Ovary (tissue), 10 donors: ENCODE measurements at places on chromosomes 7 and 10. TPM values are rescaled to one million over a fixed set of nuclear protein-coding genes. Genes with fewer than 3 reads are reported as not detected.

CD36 gene
- total RNA-seq = 16.1 TPM

- no peak for DNase-seq
Observed at GRCh38 chr10:35300063-35300699, 36.1 kb upstream of the CCNY start.

GRCh38 chr10:52571018-52571417 lies 201.6 kb downstream of the MBL2 start:
- DNase-seq = no peak

GRCh38 chr10:30503700-30504266 lies 69.8 kb downstream of the MAP3K8 start:
- DNase-seq = no peak

GRCh38 chr10:113178771-113179170 lies 228.7 kb downstream of the TCF7L2 start:
- DNase-seq = no peak

PNLIPRP2 gene
- 0.23 TPM for total RNA-seq

DNA sequence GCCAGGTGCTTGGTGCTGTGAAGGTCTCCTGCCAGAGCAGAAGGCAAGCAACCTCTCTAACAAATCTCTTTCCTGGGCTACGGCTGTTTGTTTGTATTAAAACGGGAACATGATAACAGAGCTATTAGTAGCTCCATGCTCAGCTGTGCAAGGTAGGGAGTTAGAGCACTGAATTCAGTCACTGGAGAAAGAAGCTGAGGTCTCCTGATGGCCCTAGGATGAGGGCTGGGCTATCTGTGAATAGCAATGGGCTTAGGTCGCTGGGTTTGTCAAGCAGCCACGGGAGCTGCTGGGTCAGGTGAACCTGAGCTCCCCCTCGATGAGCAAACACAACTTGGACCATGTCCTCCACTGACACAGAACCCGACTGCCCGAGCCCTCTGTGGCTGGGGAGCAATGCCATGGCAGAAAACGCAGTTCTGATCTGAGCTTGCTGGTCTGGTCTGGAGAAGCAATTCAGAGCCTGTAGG lies 24.4 kb downstream of the TACC2 start:
- DNase-seq = no peak

ETV1 gene
- total RNA-seq = 3.4 TPM

TMEM184A gene
- total RNA-seq = 1.5 TPM

DNA sequence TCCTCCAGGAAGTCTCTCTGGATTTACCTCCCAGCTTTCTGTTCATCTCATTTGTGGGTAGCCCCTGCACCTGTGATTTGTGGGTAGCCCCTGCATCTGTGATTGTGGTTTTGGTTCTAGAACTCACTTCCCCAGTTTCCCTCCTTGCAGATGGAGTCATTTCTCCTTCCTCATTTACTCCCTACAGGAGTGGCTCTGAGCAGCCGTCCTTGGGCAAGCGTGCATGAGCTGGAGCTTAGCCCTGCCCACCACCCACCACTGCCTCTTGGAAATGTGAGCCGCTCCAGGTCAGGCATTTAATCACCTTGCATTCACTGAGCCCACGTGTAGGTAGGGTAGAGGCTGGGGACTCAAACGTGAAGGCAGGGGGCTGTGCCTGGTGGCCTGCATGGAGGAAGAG lies 8.2 kb downstream of the COL26A1 start:
- DNase-seq = no peak

DNA sequence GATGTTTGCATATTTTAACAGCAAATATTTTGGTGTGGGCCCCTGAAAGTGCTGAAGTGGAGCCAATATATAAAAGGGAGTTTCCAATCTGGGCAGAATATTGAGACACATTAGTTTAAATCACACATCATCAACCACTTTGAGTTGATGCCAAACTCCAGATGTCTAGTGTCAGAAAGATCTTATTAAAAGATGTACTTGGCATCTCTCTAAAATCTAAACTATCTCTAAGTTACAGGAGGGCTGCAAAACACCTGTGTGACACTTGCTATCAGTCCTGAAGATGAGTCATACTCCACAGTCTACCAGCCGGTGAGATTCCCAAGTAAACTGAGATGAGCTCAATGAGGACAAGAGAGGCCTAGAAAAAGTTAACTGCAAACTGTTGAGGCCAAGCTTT lies 11.4 kb downstream of the JAZF1 start:
- no peak for DNase-seq

- no peak for DNase-seq
Observed at GRCh38 chr7:137932881-137933269, 69.0 kb downstream of the CREB3L2 start.

DNA sequence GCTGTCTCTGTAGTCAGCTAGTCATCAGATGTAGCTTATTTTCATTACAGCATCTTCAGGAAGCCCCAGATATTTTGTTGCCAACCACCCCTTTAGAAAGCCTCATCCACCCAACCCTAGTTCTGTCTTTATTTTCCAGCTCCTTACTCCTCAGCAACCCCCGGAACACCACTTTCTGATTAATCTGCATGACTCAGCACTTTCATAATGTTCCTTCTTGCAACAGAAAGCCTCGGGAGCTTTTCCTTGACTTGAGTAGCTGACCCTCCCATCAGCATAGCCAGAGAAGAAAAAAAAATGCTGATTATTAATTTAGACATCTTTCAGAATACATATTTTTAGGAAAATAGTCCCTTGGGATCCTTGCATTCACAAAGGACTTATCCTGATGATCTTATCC lies 244.0 kb upstream of the CXCL12 start:
- no peak for DNase-seq

GRCh38 chr10:128577958-128578750 lies 451.9 kb upstream of the MKI67 start:
- no peak for DNase-seq

- no peak for DNase-seq
Observed at GRCh38 chr7:22696541-22697228, 30.3 kb upstream of the IL6 start.

DNA sequence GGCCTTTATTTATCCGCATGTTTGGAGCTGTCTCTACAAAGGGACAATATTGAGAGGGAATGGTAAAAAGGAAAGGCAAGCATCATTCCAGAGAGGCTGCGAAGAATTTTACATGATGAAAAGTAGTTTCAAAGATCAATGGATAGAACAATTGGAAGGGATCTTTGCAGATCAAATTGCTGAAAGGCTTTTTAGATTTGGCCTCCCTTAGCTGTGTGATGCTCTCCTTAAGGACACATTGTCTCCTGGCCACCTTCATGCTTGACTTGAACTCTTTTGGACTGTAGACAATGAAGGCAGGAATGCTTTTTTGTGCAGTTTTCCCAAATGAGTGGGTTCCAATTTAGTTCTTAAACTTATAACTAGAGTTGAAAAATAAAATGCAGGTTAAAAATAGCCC lies 344.7 kb downstream of the ARL4A start:
- no peak for DNase-seq

NUP42 gene
- 22.8 TPM for total RNA-seq

ARF5 gene
- 97.3 TPM for total RNA-seq

OGDHL gene
- 3.3 TPM for total RNA-seq

ZRANB1 gene
- total RNA-seq = 27.5 TPM

DNA sequence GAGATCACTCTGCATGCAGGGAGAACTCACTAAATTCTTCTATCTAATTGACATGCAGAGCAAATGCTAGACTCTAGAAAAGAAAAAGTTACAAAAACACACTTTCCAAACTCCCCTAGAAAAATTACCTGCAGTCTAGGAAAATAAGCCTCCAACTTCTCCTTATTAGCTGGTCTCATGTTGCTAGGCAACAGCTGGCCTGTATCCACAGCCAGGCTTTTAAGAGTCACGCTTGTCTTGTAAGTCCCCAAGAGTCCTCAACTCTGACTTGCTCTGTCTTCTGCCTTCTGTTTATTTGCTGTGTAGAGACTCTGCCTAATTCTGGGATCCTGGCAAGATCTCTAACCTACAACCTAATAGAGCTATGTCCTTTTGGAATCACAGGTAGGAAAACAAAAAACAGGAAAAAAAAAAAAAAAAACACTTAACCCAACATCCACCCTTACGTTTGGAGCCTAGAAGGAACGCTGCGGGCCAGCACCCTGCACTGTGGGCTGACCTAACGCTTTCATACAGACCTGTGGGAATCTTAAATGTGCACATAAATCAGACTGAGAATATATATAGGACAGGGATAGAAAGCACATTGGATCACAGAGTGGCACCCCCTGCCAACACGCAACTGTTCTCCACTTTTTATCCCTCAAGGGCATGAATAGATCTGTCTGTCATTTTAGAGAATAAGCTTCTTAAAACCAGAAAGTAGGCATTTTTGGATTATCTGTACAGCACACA lies 117.0 kb upstream of the PTPRZ1 start:
- DNase-seq = no peak

GRCh38 chr7:32037650-32038198 lies 32.5 kb downstream of the PDE1C start:
- DNase-seq = no peak

GRCh38 chr10:88168171-88169036 lies 305.0 kb downstream of the PTEN start:
- no peak for DNase-seq

AGR3 gene
- total RNA-seq = 4.5 TPM

- no peak for DNase-seq
Observed at GRCh38 chr10:101571271-101571925, 16.7 kb downstream of the POLL start.

BET1 gene
- 27.9 TPM for total RNA-seq

DNA sequence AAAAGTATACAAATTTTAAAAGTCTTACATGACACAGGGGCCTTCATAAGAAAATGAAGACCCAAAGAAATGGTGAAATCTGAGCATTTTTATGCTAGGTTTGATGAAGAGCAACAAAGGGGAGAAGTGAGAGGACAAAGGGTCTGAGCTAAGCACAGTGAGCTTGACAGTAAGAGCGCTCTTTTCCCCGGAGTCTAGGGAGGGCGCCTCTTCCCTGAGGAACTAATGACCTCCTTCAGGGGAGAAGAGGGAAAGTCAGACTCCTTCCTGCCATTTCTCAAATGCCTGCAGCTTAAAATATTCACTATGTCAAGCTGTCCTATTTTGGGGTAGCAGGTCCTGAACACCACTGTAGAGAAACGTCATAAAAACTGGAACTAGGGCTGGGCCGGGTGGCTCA lies 18.1 kb upstream of the PAXIP1 start:
- DNase-seq = no peak

CYP26C1 gene
- not detected for total RNA-seq

DOCK4 gene
- total RNA-seq = 28.3 TPM

DNA sequence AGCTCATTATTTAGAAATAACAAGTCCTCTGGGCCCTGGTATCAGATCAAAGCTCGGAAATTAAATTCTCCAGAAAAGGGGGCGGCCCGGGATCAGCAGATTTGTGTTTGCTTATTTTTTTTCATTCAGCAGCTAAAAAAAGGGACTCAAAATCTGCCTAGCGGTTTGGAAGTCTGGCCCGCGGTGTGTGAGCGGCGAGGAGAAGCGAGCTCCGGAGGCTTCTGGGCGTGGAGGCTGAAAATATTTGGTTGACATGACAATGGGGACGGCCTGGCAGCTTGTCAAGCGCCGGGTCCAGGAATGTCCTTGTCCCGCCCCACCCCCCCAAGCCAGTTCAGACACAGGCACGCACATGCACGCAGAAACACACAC lies 43.4 kb downstream of the FOXL3 start:
- no peak for DNase-seq

COL1A2 gene
- 497 TPM for total RNA-seq

FGL2 gene
- 10.5 TPM for total RNA-seq

LIPK gene
- not detected for total RNA-seq
